NCI-H526 (cell line): ENCODE measurements at places on chromosomes 11 and 22.

DNA sequence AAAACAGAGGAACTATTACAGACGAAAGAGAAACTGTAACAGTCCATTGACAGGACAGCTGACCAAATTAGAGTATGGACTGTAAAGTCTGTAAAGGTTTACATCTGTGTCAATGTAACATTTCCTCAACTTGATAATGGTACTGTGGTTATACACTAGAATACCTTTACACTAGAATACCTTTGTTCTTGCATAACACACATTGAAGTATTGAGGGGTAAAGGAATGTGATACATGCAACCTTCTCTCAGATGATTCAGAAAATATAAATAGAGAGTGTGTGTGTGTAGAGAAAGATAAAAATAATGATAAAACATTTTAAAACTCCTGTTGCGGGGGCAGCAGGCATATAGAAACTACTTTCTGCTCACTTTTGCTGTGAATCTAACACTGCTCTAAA lies 5.6 kb upstream of the EEF1G start:
- DNase-seq: no peak

DNA sequence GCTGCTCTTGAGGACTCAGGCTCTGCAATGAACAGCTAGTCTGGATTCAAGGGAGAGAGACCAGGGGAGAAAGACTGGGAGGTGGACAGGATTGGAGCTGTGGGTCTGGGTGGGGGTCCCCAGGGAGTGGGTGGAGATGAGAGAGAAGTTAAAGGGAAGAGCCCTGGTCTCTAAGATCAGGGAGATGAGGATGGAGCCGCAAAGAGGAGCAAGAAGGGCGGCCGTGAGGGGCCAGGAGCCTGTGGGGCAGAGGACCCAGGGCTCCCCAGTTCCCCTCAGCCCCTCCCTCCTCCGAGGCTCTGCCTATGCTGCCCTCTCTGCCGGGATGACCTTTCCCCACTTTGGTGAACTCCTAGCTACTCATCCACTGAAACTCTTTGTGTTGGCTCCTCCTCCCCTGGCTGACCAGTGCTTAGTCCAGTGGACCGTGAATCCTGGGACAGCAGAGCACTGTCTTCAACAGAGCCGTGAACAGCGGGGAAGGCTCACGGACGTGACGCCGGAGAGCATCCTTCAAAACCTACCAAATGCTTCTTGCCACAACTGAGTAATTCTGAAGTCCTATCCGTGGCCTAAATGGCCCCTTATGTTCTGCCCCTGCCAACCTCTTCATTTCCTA lies 16.4 kb upstream of the RFPL3 start:
- no peak for DNase-seq

DNA sequence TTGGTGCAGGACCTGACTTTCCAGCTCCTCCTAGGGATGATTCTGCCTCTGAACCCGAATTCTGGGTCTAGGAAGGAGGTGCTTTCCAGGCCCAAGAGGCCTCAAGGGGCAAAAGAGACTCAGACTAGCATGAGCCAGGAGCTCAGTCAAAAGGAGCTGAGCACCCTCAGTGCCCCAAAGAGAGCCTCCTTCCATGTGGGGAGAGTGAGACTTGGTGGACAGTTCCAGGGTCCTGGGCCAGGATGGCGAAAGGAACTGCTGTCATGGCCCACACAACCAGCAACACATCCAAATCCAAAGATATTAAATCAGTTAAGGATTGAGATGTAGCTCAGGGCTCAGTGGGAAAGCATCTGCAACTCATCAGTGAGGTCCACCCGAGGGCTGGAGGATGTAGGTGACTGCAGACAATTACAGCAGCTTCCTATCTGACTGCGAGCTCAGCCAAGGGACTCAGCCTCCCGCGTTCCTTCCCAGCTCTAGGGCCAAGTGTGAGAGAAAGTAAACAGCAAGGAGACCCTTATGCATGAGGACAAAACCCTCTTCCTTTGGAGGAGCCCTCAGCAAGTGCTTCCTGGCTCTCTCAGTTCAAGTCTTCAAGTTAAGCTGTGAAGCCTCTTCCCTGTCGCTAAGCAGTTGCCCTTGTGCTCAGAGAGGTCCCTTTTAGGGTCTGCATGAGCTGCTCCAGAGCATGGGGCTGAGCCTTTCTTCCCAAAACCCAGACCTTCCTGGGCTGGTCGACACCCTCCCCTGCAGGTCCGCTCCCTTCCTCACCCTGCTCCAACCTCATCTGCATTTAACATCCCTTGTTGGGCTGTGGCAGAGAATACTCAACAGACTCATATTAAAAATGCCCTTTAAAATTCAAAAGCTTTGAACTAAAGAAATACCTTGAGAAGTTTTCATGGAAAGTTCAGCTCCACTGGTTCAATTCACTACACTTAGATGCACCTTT lies 35.8 kb downstream of the C11orf58 start:
- no peak for DNase-seq

DNA sequence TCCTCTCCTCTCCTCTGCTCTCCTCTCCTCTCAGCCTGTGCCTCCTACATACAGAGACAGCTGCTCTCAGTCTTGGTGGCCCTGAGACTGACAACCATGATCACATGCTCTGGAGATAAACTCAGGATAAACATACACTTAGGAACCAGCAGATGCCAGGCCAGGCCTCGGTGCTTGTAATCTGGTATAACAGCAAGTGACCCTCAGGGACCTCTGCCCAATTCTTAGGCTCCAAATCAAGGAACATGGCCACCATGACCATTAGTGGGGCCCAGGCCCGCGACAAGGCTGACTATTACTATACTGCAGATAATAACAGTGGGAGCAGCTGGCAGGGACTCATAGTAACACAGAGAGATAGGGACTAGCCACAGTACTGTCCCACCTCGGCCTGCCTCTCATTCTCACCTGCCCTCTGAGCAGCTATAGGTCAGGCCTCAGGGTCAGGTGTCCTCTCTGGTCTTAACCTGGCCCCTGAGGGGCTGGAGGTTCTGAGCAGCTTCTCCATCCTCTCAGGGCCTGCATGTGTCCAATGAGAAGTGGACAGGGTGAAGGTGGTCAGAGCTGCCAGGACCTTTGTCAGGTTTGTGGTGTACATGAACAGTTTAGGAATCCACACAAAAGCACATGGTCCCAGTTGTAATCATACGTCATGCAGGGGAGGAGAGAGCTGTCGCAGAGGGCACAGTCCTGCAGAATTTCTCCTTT lies 106.1 kb downstream of the GGTLC2 start:
- DNase-seq: no peak

- no peak for DNase-seq
Observed at GRCh38 chr11:62853279-62853965, 14.0 kb upstream of the WDR74 start.

GRCh38 chr11:3823303-3823702 lies 14.9 kb downstream of the PGAP2 start:
- DNase-seq: no peak

DNA sequence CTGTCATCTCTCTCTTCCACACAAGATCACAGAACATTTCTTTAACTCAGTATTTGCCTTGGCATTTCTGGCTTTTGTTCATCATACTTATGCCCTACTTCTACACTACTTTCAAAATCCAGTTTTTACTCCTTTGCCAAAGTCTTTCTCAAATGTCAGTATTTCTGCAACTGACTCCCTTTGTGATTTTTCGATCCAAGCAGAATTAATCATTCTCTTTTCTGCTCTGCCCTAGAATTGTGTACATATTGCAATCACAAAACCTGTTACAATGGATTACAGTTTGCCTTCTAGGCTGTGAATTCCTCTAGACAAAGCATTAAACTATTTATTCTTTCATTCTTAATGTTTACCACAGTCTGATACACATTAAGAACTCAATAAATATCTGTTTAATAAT lies 33.3 kb upstream of the GLYAT start:
- DNase-seq: no peak

- no peak for DNase-seq
Observed at GRCh38 chr11:58999291-58999680, 60.0 kb downstream of the GLYATL1 start.

DNA sequence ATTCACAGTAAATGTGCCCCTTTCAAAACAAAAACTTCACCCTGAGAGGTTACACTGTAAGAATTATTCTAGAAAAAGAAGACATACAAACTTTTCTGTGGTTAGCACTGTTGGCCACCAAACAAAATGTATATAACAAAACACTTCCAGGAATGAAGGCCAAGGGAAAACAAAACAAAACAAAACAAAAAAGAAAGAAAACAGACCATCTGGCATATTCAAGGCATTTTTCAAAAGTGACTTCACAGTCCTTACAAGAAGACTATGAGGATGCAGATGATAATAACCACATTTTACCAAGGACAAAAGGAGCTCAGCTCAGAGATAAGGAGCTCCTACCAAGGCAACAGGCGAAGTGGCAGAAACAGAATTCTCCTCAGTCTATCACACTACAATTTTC lies 24.9 kb downstream of the CTSC start:
- DNase-seq: no peak

DNA sequence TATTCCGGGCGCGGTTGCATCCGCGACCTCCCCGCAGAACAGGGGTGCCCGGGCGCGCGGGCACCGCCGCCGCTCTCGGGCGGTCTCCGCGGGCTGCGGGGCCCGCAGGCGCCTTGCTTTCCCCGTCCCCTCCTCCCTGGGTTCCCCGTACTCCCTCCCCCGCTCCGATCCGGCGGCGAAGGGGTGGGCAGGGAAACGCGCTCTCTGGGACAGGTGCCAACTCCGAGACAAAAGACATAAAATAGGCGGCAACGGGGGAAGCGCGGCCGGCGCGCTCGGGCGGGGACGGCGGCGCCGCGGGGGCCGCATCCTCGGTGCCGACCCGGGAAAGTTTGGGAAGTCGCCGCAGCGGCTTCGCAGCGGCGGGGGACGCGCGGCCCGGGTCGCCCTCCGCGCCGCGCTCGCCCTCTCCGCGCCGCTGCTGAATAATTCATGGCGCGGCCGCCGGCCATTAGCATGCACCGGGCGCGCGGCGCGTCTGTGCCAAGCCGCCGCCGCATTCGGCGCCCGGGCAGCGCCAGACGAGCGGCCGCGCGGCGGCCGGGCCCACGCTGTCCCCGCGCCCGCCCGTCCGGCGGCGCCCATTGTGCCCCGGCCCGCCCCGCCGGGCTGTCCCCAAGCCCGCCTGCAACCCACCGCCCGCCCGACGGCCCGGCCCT lies 78.7 kb upstream of the PPARA start:
- peak; percentile 79 for DNase-seq

DNA sequence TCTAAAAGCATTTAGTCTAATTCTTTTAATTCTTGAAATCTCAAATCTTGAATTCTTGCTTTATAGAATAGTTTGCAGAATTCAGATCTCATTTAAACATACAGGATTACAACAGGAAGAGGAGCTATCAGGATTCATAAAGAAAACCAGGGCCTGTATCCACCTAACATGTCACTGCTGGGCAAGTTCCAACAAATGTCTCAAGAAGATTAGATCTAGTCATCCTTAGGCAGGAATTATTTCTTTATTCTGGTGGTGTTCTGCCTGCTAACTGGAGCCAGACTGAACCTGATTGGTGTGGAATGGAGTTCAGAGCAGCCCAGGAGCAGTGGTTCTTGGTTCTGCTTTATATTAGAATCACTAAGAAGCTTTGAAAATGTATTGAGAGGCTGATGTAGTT lies 500.7 kb downstream of the LRRC4C start:
- DNase-seq: no peak

DNA sequence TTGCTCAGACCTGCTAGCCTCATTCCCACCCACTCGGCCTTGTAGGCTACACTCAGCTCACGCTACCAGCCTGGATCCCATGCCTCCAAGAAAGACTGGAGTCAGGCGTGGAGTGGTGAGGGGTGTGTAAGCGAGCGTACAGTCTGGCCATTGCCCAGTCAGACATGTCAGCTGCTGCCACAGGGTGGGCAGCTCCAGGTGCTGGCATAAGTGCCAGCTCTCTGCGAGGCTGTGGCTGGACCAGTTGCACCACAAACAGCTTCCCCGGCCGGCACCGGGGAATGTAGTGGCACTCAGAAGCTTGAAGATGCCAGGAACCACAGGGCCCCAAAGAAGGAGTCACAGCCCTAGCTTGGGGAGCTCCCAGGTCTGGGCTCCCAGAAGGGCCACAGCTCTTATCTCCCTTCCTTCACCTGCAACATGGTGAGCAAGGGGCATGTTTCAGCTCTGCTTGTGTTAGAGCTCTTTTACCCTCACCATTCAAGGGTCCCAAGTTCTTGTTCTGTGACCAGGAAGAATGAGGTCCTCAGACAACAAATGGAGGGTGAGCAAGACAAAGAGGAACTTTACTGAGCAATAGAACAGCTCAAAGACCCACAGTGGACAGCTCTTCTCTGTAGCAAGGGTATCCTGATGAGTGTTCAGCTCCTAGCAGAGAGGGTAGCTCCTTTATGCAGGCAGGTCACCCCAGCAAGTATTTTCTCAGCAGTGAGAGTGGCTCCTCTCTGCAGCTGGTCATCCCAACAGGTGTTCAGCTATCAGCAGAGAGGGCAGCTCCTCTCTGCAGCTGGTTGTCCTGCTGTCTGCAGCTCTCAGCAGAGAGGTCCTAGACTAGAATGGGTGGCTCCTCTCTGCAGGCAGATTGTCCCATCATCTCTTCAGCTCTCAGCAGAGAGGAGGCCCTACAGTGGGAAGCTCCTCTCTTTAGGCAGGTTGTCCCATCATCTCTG lies 6.0 kb downstream of the SBF2 start:
- no peak for DNase-seq

GRCh38 chr11:57598831-57599155 lies 1.3 kb downstream of the SERPING1 start:
- DNase-seq: no peak

- DNase-seq: no peak
Observed at GRCh38 chr11:10356161-10356560, 51.3 kb downstream of the ADM start.

- DNase-seq: no peak
Observed at GRCh38 chr11:128040603-128041002, 546.8 kb downstream of the ETS1 start.

DNA sequence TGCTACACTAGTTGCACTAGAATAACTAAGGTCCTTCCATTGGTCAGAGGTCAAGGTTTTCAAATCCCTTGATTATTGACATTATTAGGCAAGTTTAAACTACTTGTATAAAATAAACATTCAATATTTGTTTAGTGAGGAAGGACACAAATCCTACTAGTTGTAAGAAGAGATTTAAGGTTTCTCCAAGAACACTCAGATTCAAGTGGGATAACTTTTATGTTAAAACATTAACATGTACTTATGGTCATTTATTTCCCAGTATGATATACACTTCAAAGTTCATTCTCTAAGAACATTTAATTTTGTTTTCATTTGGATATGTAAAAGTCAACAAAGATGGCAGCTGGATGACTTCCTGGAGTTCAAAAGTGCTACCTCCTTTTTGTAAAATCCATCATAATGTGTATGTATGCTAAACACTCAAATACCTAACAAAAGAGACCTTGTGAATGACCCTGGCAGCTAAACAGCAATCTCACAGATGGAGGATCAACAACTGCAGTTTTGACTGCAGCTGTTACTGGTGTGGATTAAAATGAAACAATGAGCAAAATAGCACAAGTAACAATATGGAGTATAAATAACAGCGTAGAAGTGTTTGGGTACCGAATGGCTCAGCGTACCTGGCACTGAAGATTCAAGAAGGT lies 1.5 kb downstream of the CCDC90B start:
- peak; percentile 45 for DNase-seq
